ENCODE measurements at places on chromosomes 12 and 14.

- no peak for DNase-seq
These were observed 509.6 kb upstream of the USP15 start for GRCh38 chr12:61750604-61751003.

DNA sequence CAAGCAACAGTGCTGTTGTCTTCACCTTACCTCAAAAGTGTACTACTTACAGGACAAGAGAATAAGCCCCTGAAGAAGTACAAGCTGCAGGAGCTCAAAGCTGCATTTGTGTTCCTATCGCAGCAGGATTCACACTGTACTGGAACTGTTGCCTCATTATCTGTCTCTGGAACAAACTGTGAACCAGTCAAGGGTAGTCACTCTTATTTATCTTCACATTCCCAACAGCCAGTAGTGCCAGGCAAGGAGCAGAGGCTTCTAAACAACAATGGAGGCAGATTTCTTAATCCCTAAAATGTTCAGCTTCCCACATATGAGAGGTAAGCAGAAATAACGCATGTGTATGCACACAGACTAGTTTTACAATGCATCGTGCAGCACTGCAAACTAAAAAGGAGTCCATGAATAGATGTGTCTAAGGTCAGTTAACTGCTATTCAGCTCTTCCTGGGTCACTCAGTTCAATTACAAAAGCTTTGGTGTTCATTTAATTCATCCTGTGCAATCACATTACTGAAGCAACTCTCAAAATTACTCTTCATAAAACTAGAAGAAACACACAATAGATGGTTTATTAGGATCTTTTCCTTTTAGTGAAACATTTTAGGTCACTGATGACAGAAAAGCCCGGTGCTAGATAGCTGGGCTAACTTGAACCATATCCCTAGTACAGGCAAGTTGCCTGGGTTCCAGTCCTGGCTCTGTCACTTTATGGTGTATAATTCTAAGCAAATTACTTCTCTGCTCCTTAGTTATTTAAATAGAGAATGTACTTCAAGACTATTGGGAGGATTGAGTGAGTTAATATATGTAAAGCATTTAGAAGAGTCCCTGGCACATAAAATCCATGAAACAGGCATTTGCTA is 2.7 kb downstream of the APPL2 start:
- DNase-seq: no peak

- no peak for DNase-seq
These were observed 42.6 kb downstream of the SAMD4A start for GRCh38 chr14:54609576-54609975.

DNA sequence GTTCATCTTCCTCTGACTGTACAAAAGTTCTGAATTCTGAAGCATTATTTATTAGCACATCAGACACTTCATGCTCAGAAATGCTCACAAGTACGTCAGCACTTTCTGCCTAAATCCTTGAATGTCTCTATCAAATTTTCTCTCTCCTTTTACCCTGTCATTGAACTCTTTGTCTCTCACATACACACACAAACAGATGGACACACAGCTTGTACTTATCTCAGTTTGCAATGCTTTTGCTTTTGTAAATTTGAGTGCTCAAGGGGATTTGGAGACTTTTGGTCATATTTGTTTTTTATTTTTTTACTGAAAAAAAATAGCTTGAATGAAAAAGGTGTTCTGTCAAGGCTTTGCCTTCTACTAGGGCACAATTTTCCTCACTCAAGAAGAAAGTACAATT is 64.2 kb upstream of the PDZRN4 start:
- no peak for DNase-seq

DNA sequence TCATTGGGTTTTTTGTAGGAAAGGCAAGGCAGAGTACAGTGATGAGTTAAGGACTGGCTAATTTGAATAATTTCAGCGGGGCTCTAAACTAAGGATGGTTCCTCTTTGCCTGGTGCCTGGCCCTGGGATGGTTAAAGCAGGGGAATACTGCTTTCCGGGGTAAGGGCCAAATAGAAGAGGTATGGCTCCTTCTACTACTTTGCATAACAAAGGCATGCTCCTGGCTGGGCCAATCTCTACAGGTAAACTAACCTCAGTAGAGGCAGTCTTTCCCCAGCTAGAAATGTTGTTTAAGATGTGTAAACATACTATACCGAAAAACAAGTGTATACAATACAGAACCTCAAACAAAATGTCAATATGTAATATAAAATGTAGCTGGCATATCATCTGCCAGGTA is 1239.0 kb downstream of the SLC16A7 start:
- no peak for DNase-seq

- no peak for DNase-seq
These were observed 49.7 kb downstream of the SNAPC1 start for GRCh38 chr14:61811882-61812346.

- DNase-seq: no peak
These were observed 32.9 kb downstream of the SYNE3 start for GRCh38 chr14:95483309-95484165.
